ENCODE measurements at places on chromosomes 6 and 20.

GRCh38 chr6:100469101-100469859, 4.6 kb upstream of the SIM1 start:
- no peak for DNase-seq

GRCh38 chr20:16095226-16095625, 478.0 kb downstream of the KIF16B start:
- DNase-seq, result no peak

DNA sequence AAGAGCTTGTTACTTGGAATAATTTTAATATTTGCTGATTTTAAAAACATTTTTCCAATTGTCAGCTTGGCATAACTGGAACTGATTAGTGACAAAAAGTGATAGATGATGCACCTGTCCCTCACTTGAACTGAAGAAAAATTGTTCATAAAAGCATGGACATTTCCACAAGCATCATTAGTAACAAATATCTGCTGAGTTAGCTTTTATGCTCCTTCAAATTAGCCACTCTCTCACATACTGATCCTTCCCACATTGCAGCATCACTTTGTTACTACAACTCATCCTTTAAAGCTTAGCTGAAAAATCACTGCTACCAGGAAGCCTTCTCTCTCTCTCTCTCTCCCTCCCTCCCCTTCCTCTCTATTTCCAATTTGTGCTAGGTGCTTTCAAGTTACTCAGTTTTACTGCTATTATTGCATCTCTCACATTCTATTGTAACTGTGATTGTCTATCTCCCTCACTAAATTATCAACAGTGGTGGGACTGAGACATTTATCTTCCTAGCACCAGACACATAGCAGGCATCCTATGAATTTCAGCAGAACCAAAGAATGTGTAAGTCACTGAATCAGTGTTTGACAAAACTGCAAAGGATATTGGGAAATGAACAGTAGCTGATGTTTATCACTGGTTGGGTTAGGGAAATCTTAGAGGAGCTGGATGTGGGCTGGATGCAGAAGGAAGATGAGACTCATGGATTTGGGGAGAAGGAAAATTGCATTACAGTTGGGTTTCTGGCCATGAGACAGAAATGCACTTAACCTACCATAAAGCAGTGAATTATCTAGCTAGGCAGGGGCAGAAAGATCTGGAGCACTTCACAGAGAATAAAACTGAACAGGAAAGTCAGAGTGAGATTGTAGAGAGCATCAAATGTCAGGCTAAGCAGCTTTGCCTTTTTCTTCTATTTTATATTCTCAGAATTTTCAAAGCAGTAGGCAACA, 128.4 kb upstream of the PLN start:
- DNase-seq, result no peak

GRCh38 chr6:135819665-135820064, 31.8 kb upstream of the PDE7B start:
- no peak for DNase-seq

DNA sequence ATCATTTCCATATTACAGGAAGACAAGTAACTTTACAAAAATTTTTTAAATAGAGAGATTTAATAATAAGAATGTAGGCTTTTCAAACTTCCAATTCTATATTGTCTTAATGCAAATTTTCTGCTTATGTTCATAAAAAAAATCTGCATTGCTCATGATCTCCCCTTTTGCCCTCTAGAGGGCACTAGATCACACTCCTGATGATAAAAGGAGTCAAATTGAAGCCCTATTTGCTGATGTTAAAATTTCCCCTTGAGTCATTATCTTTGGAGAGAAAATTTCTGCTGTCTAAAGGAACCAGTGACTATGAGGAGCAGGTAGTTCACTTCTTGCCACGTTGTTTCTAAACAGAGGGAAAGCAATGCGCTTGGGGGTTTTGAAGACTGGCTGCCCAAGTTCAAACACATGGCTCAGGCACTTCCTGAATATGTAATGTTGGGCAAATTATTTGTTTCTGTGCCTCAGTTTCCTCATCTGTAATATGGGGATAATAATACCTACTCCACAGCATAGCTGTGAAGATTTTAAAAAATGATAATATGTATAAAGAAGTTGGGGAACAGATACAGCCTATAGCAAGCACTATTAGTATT, 874.2 kb downstream of the TFAP2A start:
- peak; percentile 56 for DNase-seq

GRCh38 chr6:5338177-5338960, 77.1 kb downstream of the FARS2 start:
- no peak for DNase-seq

GRCh38 chr6:18264923-18265377, 620 bp upstream of the DEK start:
- DNase-seq, result peak; percentile 25

DNA sequence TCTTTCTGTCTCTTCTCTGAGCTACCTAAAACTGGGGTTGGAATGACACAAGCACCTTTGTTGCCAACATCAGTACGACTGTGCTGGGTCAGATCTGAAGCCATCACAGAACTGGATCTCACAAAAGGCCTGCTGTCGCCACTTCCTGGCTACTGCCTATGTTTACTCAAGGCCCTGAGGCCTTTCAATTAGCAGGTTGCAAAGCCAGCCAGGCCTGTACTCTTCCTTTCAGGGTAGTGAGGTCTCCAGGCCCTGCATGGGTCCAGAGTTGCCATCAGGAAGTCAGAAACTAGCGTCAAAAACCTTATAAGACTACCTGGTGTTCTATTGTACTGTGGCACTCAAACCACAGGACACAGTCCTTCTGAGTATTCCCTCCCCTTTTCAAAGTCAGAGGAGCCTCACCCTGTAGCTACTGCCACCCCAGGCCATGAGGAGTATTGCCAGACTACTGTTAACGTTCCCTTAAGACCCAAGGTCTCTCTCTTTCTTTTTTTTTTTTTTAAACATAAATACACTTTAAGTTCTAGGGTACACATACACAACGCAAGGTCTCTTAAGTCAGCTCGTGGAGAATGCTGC, 937.4 kb upstream of the GJE1 start:
- no peak for DNase-seq

GRCh38 chr6:34131326-34132290, 14.3 kb downstream of the GRM4 start:
- DNase-seq, result no peak

DNA sequence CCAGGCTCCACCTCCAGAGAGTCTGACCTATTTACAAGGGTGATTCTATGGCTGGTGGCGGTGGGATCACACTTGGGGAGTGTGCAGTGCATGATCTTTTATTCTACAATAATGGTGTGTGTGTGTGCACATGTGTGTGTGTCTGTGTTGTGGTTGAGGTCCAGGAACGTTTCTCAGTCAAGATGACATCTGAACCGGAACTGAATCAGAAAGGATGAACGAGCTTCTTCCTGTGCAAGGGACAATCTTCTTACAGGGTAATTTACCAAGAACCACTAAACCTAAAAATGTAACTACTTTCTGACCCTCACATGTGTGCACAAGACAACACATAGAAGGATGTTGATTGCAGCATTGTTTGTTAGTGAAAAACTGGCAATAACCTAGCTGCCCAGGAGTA, 8.6 kb downstream of the MMP9 start:
- no peak for DNase-seq

GRCh38 chr6:149696901-149697300, 21.0 kb downstream of the LATS1 start:
- DNase-seq, result no peak

DNA sequence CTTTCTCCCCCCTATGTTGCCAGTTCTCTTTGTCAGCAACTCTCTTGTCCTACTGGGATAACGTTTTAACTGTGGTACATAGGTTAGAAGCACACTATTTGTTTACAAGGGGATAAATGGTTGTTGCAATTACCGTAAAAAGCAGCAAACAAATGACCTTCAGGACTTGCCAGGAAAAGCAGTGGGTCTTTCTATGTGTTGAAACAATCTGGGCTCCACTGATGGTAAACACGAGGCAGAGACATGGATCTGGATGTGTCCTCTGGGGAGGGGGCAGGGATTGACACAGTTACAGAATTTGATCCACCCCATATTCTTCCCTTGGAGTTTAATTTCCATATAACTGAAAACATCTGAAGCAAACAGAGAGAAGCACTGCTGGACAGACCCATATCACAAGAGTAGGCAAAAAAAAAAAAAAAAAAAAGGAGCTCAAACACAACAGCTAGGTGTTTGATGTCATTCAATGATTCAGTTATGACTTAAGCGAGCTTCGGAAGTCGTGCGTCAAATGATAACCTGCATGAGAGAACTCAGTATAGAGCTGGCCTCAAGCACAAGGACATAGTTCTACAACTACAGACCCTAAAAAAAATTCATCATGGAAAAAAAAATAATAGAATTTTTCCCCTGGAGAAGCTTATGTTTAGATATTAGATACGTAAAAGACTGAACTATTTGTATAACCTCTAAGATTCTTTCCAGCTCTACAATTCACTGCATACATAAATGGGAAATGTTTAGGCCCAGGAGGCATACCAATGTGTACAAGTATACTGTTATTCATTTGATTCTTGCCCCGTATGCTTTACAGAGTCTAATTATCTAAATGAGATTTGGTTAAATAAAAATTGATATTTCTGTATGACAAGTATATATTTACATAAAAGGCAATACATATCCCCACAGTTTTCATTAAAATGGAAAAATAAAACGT, 127.7 kb downstream of the ALDH8A1 start:
- peak; percentile 11 for DNase-seq

GRCh38 chr20:24669701-24670100, 200.3 kb downstream of the SYNDIG1 start:
- DNase-seq, result no peak

GRCh38 chr20:2618815-2619214, 33.6 kb upstream of the NOP56 start:
- DNase-seq, result no peak

- DNase-seq, result no peak
These were observed 162.7 kb upstream of the SGK1 start for GRCh38 chr6:134480593-134480992.

DNA sequence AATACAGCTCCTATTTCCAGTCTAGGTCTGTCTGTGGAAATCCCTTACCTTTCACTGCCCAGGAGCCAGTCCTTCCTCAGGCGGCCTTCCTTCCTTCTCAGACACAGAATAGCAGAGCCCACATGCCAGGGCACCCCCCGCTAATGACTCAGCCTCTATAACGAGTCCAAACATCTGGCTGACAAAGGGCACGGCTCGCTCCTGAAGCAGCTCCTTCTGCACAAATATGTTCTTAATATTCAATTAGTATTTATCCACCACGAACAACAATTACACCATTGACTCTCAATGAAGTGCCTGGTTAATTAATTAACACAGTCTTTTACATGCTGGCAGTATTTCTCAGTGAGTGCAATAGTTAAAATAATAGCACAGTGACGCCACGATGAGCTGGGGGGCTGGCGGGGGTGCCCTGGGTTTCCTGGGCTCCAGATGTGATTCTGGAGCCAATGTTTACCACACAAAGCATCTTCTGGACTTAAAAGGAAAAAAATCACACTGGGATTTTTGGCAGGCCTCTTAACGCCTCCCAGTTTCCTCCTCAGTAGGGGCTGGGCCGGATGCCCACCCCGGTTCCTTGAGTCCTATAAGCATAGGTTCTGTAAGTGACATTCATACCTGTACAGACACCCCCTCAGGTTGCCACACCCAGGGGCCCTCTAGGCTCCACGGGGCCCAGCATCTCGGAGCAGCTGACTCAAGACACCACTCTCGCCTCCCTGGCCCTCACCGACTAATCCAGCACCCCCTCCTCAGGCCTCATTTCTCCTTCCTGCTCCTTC, 158.6 kb upstream of the MLN start:
- DNase-seq, result no peak

- no peak for DNase-seq
These were observed 533.7 kb downstream of the DOK5 start for GRCh38 chr20:55009066-55009465.

- no peak for DNase-seq
These were observed 100.7 kb downstream of the ANKRD60 start for GRCh38 chr20:58127701-58128111.

DNA sequence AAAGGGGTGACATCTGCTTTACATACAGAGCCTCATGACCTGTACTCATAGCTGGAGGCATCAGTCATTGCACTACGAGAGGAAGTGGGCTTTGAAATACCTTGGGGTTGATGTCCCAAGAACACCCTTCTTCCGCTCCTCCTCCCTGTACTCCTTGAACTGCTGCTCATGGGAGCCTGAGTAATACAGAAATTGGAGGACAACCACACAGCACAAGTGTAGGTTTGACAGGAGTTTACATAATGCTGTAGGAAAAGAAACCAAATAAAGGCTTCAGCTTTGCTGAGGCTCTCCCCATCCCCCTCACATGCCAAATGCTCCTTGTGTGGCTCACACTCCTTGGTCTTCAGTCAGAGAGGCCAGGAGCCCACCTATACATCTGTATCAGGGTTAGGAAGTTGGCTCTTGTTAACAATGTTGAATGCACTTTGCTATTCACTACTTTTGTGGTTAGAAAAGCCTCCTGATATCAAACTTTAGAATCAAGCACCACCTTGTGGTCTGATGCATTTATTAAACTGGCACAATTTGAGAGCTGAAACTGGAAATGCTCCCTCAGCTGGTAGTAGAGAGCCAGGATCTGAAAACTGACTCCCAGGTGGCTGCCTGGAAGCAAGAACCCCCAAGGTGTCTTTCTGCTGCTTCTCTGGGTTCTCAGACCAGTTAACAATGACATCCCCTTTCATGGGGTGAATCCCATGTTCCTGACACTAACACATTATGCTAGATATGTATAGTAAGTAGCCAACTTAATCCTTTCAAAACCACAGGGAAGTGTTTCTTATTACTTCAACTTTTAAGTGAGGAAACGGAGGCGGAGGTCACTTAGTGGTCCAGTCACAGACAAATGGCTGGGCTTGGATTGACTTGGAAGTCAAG, 56.2 kb upstream of the EDN1 start:
- DNase-seq, result peak; percentile 95

DNA sequence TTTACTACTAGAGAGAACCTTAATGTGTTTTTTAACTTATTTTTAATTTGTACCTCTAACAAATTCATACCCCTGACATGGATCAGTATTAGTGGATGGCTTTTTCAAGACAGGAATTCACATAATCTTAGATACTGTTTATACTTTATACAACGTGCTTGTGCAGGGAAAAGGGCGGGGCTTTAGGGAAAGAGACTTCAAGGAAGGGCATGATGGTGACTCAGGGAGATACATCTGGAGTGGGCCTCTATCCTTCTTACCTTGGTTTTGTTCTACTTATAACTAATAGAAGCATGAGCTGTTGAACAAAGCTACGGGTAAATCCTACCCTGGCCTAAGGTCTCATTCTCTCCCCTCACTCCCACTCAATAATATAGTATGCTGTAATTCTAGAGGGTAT, 160.8 kb downstream of the C6orf58 start:
- DNase-seq, result no peak

- no peak for DNase-seq
These were observed 620.7 kb upstream of the BTBD3 start for GRCh38 chr20:11296951-11297350.

DNA sequence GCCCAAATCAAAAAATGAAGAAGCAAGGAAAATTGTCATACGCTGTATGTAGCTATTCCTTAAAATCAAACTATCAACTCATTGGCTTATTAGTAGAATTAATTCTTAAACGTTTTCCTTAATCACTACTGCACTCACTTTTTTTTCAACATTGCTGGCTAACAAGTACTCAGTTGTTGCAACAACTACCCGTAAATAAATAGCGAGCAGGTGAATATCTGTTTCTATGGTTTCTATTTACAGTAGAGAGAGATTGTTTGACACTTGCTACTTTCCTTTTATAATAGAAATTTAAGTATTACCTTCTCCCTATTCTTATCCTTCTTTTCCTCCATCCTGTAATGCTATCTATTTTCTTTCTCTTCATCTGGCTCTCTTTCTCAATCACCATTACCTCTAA, 25.1 kb downstream of the FRK start:
- DNase-seq, result no peak

- DNase-seq, result no peak
These were observed 696.5 kb upstream of the FLRT3 start for GRCh38 chr20:15033891-15034290.

Data from pons (tissue), 1 donor.